A673 (cell line): ENCODE measurements at places on chromosomes 4 and X.
A peak's percentile ranks its signal among the peaks of the same experiment; 100 is the strongest.

GRCh38 chrX:39308126-39308525 lies 506.9 kb downstream of the MID1IP1 start:
- DNase-seq: no peak

- peak; percentile 60 for DNase-seq
Observed at GRCh38 chr4:114598191-114599121, at the start of gene UGT8. Gene UGT8, plus strand, starts transcription at chr4:114598807. Its CDS starts 24,074 bp downstream, at chr4:114622881.

DNA sequence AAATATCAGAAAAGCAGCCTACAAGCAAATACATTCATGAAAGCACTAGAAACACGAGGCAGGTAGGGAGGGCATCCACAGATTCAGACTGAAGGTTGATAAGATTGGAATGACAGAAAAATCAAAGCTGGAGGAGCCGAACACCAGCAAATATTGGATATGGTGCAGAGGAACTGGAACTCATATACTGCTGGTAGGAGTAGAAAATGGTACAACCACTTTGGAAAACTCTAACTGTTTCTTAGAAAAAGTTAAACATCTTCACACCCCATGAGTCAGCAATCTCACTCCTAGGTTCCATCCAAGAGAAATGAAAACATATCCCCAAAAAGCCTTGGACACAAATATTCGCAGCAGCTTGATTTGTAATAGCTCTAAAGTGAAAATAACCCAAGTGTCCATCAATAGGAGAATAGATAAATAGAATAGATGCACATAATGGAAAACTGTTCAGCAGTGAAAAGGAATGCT lies 27.1 kb downstream of the CD99L2 start:
- DNase-seq: no peak

DNA sequence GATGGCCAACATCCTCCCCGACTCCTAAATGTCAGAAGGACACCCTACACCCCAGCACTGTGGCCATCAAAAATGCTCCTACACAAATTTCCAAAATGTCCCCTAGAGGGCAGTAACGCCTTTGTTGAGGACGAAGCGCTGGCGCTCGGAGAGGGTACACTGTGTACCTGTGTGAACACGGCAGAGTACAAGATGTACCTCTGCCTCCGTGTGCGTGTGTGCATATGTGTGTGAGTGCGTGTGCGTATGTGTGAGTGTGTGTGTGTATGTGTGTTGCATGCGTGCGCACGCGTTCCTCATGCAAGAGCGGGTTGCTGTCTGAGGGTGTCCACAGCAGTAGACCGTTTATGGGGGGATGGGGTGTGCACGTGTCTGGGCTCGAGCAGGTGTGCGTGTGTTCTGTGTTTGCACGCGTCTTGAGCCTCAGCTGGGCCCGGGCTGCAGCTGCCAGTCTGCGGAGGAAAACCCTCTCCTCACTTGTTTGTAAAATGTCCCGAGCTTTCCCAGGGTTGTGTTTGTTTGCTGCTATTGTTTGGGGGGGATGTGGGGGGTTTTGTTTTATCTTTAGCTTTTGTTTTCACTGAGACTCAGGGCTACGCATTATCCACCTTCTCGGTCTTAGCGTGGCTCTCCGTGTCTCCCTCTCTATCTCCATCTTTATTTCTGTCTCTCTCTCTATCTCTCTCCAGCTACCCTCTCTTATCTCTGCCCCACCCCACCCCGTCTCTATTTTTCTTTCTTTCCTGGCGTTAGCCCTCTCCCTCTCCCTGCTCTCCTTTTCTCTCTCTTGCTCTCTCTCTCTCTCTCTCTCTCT lies 10.4 kb upstream of the TSPYL2 start:
- peak; percentile 81 for DNase-seq

DNA sequence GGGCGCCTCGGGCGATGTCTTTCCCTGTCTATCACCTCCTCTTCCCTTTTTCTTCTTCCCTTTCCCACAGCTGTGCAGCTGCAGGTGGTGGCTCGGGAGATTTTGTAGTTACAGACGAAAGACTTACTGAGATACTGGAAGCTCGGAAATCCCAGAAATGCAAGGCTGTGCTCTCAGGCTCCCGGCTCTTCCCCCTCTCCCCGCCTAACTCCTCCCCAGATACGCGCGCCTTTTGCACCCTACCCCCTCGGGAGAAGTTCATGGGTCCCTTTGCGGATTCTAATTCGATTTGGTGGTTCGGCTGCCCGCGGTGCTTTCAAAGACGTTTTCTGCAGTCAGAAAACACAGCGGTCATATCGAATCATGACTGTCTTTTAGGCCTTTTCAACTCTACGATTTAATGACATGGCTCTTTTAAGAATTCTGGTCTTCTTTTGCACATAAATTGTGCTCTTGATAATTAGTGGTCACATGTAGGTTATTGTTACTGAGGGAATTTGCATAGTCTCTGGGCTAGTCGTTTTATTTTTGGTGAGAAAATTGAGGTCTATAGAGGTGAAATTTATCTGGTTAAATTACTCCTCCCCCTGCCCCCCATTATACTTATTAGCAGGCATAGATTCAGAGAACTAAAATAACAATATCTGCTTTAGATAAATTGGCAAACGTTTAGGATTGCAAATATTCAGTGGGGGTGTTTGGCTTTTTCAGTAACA lies 1.6 kb downstream of the SEPTIN11 start:
- DNase-seq: peak; percentile 55

- DNase-seq: no peak
Observed at GRCh38 chr4:10181745-10182445, 65.3 kb upstream of the WDR1 start.

DNA sequence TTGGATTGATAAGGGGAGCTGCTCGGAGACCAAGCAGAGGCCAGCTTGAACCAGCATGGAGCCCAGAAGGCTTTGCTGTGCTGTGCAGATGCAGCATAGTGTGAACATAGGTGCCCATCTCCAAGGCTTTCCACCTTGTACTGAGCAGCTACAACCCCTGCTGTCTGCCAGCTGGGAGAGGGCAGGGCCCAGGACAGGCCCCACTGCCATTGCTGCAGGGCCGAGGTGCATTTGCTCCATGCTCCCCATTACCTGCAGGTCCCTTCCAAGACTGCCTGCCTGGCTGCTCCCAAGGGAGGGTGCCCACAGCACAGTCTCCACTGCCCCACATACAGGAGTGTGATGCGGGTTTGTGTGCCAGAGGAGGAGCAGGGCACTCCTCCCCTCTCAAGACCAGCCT lies 1016.0 kb upstream of the INTU start:
- DNase-seq: no peak

GRCh38 chr4:24076811-24077210 lies 187.0 kb upstream of the PPARGC1A start:
- DNase-seq: no peak

DNA sequence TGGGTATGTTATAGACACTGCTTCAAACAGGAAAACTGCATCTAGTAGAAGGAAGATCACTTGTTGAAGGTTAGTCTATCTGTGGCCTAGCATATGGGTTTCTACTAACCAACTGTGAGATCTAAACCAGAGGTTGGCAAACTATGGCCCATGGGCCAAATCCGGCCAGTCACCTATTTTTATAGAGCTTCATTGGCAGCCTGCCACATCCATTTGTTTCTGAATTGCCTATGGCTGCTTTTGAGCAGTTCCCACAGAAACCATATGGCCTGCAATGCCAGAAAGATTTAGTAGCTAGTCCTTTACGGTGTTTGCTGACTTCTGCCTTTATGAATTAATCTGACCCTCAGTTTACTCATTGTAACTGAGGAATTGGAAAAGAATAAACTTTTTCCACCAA lies 71.1 kb downstream of the MID1 start:
- peak; percentile 28 for DNase-seq

GRCh38 chrX:11363069-11363594 lies 69.9 kb downstream of the AMELX start:
- no peak for DNase-seq

- DNase-seq: no peak
Observed at GRCh38 chrX:122439831-122440230, 744.2 kb upstream of the GRIA3 start.

DNA sequence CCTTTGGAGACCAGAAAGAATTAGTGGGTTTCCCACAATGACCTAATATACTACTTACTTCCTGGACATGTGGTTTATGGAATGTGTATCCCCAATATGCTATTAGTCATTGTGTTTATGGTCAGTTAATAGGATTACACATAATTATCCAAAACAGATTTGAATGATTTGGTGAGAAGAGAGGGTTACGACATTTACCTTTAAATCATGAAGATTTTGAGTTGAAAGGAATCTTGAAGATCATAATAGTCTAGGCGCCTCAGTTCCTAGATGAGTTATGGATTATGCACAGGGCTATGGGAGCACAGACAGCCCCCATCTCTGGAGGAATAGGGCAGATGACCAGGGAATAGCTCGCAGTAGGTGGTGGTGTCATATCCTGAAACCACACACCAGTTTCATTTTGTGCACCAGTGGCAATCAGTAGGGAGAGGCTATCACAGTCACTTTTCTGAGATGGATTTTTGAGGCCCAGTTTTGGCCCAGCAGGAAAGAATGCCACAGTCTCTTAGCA lies 61.3 kb downstream of the SEPTIN11 start:
- DNase-seq: peak; percentile 47

DNA sequence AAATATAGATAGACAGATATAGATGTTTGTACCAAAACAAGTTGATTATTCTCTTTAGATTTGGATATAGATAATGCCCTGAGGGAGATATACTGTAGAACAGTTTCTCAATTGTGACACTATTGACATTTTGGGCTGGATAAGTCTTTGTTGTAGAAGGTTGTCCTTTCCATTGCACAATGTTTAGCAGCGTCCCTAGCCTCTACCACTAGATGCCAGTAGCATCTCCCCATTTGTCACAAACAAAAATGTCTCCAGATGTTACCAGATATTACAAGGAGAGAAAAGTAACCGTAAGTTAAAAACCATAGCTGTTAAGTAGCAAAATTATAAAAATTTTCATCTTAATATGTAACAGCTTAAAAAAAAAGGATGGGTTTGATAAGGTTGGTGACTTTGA lies 2595.3 kb downstream of the ARAP2 start:
- DNase-seq: peak; percentile 1

DNA sequence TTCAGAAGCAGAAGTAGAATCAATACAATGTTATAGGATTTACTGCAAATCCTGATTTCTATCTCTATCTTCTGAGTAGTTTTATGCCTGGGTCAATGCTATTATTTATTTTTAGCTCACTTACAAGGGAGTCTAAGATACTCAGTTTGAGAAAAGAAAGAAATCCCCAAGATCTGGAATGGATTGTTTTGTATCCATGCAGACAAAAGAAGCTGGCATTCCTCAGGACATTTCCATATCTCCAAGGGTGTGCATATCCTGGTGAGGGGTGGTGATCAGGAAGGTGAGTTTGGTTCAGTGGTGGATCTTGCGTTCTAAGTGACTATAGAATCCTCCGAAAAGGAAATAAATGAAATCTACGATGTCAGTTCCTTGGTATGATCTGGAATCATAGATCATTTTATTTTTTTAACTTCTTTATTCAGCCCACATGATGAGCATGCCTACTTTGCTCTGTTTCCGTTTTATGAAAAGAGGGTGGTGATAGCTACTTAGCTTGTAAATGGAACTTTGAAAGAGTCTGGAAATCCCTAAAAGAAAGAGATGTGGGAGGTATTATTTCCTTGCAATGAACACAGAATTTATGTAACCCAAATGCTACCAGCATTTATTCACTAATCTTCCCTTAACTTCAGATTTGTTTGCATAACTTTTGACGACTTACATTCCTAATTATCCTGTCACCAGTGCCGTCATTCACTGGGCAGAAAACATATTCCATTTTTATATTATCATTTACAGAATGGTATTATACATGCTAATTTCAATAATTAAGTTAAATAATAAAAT lies 81.1 kb upstream of the RAPGEF2 start:
- peak; percentile 59 for DNase-seq

DNA sequence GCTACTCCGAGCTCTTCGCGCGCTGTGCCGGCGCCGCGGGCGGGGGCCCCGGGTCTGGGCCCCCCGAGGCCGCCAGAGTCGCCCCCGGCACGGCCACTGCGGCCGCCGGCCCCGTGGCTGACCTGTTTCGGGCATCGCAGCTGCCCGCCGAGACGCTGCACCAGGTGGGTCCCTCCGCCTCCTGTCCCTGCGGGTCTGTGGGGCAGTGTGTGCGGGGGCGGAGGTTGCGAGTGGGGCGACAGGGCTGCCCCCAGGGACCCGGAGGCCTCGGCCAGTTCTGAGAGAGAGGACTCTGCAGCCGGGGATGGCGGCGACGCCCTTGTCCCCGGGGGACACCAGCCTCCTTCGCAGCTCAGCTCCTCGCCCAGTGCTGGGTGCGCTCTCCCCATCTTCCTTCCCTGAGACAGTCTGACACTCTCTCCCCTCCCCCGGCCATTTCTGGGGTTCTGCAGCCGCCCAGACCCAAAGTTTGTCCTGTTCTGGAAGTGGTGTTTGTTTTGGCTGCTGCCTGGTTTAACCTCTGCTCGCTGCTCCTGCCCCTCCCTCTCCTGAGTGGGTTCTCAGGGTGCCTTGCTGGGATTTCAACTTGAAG lies 609 bp downstream of the REPS2 start:
- no peak for DNase-seq

- DNase-seq: no peak
Observed at GRCh38 chr4:168129046-168129772, 36.9 kb downstream of the ANXA10 start.

- no peak for DNase-seq
Observed at GRCh38 chrX:109266034-109266433, 215.9 kb downstream of the GUCY2F start.

DNA sequence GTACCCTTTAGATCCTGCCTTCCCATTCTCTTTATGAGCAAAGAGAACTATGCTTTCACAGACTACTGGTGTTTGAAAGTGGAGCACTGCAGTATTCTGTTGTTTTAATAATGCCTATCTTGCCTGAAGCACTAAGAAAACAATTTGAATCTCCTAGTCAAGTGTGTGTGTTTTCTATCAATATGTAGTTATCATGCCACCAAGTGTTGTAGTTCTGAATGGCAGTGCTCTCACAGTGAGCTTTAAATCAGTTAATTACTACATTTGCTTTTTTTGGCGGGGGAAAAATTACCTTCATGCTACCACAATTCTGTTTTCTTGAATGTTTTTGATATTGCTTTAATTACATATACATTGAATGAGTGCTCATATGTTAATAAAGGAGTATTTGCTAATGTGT lies 143.6 kb upstream of the FAM47A start:
- peak; percentile 9 for DNase-seq

DNA sequence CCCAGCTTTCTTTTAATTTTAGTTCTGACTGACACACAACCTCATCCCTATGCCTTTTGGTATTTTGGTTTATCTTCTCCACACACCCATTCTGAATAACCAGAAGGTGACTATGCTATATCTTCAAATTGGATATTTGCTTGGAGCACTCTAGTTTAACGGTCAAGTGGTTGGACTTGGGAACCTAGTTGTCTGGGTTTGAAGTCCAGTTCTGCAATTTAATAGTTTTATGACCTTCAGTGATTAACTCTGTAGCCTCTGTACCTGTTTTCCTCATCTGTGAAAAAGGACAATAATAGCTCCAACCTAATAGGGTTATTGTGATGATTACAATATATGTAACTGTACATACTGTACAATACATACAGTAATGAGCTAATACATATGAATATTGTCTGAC lies 20.0 kb downstream of the PPM1K start:
- DNase-seq: no peak

DNA sequence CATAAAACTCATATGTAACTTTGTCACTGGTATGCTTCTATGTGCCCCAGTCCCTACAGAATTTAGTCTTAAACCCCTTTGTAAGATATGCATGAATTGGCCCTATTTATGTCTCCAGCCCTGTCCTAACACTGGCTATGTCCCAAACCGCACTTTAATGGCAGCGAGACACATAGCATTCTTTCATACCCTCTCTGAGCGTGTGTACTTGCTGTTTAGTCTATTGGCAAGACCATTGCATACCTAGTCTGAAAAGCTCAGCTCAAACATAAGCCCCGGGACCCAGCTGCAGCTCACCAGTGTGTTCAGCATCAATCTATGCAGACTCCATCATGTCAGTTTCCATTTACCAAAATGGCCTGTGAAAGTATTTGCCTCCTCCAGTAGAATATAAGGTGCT lies 1018.4 kb upstream of the TENM3 start:
- no peak for DNase-seq
